ENCODE measurements at places on chromosomes 13 and 19.

- DNase-seq, result peak; percentile 23
These were observed 855 bp downstream of the ATP12A start for GRCh38 chr13:24680921-24681604.

GRCh38 chr13:20132052-20132634 lies 28.7 kb downstream of the GJA3 start:
- DNase-seq, result no peak

DNA sequence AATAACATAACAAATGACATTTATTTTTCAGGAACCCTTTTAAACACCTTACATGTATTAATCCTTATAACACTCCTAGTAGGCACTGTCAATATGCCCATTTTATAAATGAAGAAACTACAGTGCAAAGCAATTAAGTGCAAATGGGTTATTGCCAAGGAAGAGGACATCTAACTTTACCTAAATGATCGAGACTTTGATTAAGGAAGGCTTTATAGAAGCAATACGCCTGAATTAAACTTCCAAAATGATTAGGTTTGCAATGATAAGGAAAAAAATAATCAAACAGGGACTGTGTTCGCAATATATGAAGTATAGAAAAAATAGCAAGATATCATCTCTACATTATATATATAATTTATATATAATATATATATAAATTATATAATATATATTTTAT lies 613.7 kb upstream of the GPC6 start:
- DNase-seq, result no peak

DNA sequence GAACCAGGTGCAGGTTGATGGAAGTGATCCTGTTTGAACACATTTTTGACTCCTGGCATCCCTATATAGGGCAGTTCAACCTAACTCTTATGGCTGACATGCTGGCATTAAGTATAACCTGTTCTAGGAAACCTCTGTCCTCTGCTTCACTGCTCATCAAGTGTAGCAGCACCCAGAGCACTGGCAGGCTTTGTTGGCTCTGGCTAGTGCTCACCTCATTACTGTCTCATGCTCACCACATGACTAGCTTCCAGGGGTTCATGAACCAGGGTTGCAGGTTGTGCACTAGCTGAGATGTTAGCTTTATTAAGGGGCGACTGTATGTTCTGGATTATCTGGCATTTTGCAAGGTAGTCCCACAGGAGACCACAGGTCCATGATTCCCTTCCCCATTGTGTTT lies 63.6 kb downstream of the B3GLCT start:
- no peak for DNase-seq

- no peak for DNase-seq
These were observed at the start of gene TLE2 for GRCh38 chr19:3029065-3029923. Gene TLE2, minus strand, starts transcription at chr19:3029280. Its CDS starts 376 bp downstream, at chr19:3028904.

Measured in mesendoderm (in vitro differentiated cells).